Stimulated activated CD4-positive, alpha-beta T cell treated with anti-CD3 and anti-CD28 coated beads, Interleukin-1b, Interleukin-23, amount 100 ng/mL, for 1 hour (primary cell): ENCODE measurements at places on chromosomes 2 and 18.

GRCh38 chr2:8805278-8806210 lies 31.9 kb downstream of the KIDINS220 start:
- DNase-seq, result no peak

DNA sequence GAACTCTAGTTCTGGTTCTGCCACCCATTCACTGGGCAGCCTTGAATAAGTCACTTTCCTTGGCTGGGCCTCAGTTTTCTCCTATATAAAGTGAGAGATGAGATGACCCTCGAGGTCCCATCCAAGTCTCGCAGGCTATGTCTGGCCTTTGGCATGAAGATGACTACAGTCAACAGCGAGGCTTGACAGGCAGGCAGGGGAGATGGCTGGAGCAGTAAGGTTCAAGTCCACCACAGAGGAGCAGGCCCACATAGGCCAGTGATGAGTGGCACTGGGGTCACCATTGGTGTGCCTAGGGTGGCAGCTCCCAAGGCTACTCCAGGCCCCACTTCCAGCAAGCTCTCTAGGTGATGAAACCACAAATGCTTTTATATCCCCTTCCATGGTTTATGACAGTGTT lies 161.4 kb downstream of the ZFP36L2 start:
- no peak for DNase-seq

DNA sequence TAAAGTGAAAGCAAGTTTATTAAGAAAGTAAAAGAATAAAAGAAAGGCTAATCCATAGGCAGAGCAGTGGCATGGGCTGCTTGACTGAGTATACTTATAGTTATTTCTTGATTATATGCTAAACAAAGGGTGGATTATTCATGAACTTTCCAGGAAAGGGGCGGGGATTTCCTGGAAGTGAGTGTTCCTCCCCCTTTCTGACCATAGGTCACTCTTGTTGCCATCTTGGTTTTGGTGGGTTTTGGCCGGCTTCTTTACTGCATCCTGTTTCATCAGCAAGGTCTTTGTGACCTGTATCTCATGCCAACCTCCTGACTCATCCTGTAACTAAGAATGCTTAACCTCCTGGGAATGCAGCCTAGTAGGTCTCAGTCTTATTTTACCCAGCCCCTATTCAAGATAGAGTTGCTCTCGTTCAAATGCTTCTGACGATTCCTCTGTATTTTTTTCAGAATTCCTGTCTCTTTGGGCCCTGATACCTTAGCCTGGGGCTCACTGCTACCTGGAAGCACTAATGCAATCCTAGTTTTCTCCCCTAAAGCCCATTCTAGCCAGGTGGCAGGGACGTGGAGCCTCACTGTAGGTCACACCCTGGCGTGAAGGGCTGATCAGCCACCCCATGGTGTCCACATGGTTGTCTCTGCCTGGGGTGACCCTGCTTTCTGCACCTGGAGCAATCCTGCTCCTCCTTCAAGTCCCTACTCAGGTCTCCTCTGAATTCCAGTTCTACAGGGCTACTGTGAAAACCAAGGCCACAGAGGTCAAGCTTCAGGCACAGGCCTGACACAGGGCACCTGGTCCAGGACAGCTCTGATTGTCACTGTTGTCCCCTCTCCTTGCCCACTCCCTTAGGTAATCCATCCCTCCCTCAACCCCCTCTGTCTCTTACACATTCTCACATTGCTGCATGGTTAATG lies 6.0 kb upstream of the SLC35F6 start:
- DNase-seq, result no peak

DNA sequence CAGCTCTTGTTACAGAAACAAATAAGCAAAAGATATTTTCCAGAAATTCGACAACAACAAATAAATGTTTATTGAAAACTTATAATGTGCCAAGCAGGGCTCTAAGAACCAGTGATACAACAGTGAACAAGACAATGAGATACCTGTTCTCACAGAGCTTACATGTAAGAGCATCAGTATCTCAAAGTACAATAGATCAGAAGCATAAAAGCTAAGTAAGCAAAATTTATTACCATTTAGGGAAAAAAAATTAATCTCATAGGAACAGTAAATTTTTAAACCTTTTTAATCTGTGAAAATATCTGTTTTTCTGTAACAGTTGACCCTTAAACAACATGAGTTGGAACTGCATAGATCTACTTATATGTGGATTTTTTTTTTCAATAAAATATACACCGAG lies 20.9 kb downstream of the ROCK1 start:
- DNase-seq, result no peak

GRCh38 chr2:120293096-120294007 lies 40.7 kb downstream of the RALB start:
- no peak for DNase-seq

GRCh38 chr18:62979176-62979575 lies 263.8 kb downstream of the PHLPP1 start:
- no peak for DNase-seq

DNA sequence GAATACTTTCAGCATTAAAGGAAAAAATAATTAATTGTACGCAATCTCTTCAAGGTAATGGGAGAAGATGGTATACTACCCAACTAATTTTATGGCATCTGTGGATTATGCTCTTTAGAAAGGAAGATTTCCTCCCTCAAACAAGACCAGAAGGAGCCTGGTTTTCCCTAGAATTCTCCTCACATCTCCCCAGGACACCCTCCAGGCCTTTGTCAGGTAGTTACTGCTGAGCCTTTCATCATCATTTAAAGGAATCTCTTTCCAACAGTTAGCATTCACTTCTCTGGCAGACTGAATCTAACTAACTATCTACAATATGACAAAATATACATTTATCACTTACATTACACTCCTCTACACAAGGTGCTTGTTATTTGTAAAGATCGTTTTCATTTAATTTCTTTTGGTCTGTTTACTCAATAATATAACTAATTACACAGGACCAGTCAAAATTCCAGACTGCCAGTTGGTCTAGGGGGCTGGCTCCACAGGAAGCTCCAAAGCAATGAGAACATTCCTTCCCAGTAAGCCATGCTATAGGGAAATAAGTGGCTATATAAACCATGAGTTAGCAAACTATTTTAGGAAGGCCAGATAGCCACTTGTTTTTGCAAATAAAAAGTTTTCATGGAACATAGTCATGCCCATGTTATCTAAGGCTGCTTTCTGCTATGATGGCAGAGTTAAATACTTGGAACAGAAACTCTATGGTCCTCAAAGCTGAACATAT lies 19.1 kb downstream of the ZNF24 start:
- DNase-seq, result no peak

- no peak for DNase-seq
Observed at GRCh38 chr18:11175266-11175979, 26.1 kb upstream of the PIEZO2 start.

GRCh38 chr18:58538604-58539386 lies 90.1 kb downstream of the ALPK2 start:
- DNase-seq, result no peak

DNA sequence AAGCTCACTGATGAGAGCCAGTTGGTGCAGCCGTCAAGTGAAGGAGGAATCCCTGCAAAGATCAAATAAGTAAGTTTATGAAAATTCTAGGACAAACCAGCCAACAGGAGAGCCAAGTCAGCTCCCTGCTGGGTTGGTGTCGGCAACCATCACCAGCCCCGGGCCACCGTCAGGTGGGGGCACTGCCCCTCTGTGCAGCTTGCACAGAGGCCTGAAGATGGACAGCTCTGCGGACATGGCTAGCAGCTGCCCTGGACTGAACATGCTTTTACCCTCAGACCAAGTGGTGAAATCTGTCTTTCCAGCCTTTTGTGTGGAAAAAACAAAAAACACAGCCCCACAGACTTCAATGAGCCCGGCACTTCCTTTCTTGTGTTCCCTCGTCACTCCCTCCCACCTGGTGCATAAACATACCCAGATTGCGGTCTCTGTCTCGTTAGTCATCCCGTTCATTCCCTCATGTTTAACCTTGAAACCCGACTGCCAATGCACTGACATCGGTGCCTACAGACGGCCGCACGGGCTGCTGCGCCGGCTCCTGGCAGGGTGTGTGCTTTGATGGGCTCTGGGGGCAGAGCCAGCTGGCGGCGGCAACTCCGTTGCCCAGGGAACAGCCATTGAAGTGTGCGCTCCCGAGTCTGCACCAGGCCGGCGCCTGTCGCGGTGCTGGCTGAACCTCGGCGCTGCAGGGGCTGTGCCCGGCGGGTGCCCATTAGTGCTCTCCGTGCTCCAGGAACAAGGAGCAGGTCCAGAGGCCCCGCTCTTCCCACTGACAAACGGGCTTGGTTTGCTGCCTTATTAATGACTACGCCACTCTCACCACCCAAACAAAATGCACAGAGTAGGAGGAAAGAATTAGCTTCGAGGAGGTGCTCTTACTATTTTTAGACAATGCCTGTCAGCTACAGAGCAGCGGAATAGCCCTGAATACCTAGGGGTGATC lies 95.3 kb downstream of the EIPR1 start:
- no peak for DNase-seq

GRCh38 chr18:400456-400855 lies 100.0 kb downstream of the COLEC12 start:
- no peak for DNase-seq

DNA sequence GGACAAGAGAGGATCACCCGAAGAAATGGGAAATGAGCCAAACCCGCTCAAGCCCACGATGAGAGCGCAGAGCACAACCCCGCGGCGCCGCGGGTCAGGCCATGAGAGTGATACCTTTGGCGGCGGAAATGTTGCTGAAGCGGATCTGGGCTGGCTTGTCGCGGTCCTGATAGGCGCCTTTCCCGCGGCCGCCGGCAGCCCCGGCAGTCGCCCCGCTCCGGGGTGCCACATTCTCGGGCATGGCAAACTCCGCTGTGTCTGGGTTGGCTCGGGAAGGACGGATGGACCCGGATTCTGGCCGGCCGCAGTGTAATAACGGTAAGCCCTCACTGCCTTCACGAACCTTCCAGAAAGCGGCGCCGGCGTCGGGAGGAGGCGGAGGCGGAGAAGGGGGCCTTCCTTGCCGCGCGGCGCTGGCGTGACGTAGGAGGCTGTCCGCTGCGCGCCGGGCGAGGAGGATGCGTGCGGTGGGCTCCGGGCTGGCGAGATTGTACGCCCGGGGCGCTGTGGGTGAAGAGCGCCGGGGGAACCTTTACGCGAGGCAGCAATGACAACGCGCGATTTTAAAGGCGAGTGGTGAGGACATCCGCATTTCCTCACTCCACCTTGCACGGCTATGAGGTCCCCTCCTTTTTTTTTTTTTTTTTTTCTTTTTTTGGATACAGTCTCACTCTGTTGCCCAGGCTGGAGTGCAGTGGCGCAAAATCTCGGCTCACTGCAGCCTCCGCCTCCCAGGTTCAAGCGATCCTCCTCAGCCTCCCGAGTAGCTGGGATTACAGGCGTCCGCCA lies at the start of gene CCT4:
Gene CCT4, minus strand, starts transcription at position 390 of the 789 bp plus-strand sequence. Its CDS starts 149 bp downstream, at position 241.
- DNase-seq, result peak; percentile 75

- no peak for DNase-seq
Observed at GRCh38 chr2:46632349-46632748, 153.0 kb downstream of the TMEM247 start.

- no peak for DNase-seq
Observed at GRCh38 chr2:222283634-222284033, 15.2 kb downstream of the PAX3 start.

GRCh38 chr18:63025251-63026090 lies 294.1 kb downstream of the BCL2 start:
- DNase-seq, result no peak

- no peak for DNase-seq
Observed at GRCh38 chr18:3453540-3454364, 3.8 kb downstream of the TGIF1 start.

DNA sequence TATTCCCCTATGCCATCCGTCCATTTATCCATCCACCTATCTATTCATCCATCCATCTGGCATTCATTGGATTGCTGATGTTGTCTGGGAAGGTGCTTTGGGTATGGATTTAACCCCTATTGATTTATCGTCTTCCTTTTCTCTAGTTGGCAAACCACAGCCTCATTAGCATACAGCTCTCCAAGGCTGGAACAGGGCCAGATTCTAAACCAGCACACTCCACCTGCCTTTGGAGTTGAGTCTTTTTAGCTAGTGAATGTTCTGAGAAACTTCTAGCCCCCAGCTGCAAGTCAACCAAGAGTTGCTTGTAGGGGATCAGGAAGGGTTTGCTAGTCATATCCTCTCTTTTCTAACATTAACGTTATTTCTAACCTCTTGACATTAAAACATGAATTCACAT lies 90.7 kb downstream of the NRP2 start:
- DNase-seq, result no peak

GRCh38 chr18:5710235-5710634 lies 166.4 kb upstream of the EPB41L3 start:
- DNase-seq, result no peak

DNA sequence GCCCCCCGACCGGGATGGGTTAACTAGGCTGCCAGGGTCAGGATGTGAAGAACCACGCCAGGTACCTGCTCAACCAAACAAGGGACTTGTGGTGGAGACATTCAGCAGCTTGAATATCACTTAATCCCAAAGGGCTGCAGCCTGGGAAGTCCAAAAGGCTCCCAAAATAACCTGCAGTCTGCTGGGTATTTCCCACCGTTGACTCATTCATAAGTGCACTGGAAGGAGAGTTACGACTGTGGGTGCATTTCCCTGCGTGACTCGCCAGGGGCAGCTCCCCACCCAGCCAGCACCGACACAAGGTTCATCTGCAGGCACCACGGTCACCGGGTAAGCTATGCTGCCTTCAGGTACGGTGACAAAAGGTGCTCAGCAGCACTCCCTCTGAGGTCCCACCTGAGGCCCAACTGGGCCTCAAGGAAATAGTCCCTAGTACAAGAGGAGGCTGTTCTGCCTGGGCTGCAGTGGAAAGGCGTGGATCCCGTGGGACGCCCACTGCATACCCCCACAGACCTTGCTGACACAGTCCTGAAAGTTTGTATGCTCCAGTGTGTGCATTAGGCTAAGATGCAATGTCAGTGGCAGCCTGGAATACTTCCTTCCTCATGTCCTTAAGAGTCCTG lies 86.5 kb downstream of the UXS1 start:
- no peak for DNase-seq

DNA sequence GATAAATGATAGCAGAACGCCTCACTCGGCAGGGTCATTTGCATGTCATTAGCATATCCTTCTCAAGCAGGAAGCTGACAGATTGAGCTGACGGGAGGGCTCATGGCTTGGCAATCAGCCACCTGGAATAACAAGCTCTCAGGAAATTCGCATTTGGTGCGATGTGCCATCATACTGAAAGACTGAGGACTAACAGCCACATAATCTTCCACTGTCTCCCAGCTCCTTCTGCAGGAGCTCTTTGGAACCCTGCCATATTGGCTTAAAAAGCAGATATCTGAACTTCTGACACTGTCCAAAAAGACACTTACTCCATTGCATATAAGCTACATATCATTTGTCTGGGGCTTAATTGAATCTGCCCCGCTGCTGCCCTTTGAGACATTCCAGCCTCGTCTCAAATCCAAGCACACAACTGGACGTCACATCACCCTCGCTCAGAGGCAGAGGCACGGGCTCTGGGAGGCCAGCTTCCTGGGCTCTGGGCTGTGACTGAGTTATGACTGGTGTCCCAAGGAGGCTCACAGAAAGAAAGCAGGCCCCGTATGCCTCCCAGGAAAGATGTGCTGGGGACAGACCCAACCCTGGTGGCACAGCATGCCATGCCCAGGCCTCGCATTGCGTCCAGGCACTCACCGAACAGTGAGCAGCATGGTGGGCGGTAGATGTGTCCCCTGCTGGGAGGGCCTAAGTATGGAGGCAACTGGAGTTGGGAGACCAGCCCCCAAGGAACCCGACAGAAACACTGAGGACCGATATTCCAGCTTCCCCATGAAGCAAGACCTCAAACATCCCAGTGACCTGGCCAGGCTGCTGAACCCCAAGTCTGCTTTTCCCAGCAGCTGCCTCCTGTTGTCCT lies 228.0 kb downstream of the ATAD2B start:
- DNase-seq, result no peak
